Stimulated activated CD8-positive, alpha-beta memory T cell treated with anti-CD3 and anti-CD28 coated beads, Interleukin-2, amount 100 ng/mL, for 48 hours (primary cell): ENCODE measurements at places on chromosomes 6 and 20.

GRCh38 chr6:79610306-79611009 lies 20.7 kb upstream of the SH3BGRL2 start:
- no peak for DNase-seq

DNA sequence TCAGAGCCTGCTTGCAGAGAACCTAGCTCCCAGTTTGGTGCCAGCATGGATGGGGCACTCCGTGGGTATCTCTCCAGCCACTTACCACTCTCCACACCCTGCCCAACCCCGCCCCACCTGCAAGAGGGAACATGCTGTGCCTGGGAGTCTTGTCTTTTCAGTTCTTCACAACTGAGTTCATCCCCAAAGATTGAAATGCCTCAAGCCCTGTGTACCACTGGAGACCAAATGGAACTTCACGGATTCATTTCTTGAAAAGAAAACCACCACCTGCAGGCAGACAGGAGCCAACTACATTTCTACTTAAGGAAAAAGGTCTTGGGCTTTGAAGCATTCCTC lies 50.1 kb downstream of the TRERF1 start:
- DNase-seq = no peak

GRCh38 chr6:44234101-44235025 lies 11.0 kb downstream of the SLC29A1 start:
- DNase-seq = no peak

DNA sequence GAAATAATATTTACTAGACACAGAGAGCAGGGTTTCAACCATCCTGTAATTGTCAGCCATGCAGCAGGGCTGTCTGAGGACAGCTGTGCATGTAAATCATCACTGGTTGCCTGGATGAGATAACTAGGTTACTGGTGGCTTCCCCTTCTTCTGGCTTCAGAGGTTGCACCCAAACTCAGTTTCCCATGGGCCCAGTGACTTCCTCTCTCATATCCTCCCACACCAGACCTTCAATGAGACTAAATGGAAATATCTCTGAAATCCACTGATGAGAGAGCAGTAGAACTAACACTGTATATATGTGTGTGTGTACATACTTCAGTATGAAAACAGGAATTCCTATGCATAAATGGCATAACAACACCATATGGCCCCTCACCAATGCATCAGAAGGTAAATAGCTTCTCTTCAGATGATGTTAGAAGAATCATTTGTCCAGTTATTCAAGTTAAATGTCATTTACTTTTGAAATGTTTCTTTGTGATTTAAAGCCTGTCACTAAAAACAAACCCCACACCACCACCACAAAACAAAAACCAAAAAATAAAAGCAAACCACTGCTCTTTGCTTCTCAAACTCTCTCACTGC lies 51.0 kb upstream of the IL20RA start:
- DNase-seq = no peak

GRCh38 chr6:144305985-144306384 lies 20.9 kb downstream of the UTRN start:
- no peak for DNase-seq

- DNase-seq = no peak
Observed at GRCh38 chr6:55774286-55775028, 100.9 kb downstream of the BMP5 start.

GRCh38 chr20:53672484-53673129 lies 79.0 kb upstream of the ZNF217 start:
- DNase-seq = no peak

GRCh38 chr20:32682508-32682987 lies 8.8 kb upstream of the C20orf203 start:
- DNase-seq = no peak

DNA sequence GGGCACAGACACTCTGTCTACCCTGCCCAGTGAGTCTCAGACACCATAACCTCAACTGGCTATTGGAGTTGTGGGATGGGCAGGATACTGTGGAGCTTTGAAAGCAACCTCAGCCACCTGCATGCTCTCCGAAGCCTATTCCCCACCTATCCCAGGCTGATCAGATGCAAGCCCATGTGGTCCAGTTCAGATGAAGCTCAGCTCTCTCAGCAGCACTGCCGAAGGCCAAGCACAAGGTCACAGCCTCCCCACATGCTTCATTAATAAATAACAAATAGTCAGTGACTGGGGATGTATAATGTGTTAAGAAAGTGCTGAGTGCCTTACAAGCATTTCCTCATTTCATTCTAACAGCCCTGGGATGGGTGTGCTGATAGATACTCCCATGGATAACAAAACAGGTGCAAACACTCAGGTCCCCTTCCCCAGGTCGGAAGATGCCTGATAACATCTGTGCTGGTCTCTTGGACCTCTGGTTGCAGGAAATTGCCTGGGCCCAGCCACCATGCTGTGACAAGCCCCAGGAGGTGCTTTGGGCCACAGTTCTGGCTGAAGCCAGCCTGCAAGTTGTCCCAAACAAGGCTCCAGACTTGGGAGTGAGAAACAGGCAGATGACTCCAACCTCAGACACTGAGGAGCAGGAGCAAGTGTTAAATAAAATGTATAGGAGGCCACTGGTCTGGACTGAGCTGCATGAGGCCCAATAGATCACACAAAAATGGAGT lies 3.7 kb downstream of the ACSS1 start:
- no peak for DNase-seq

- DNase-seq = no peak
Observed at GRCh38 chr6:158081657-158081935, 86.5 kb downstream of the SERAC1 start.

DNA sequence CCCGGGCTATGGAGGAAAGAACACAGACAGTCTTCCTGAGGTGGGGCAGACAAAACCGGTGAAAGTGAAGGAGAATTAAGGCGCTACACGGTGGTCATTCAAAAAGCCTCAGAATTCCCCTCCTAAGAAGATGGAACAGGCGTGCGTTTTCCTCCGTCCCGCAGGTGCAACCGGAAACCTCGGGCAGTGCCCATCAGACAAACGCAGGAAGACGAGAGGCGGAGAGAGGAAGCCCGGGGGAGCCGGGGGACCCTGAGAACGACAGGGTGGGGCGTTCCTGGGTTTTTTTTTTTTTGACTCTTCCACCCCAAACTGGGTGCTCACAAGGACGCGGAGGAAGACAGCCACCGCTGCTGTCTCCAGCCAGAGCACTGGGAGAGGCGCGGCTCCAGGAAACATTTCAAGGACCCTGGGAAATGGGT lies 25.4 kb downstream of the TTLL2 start:
- DNase-seq = no peak

DNA sequence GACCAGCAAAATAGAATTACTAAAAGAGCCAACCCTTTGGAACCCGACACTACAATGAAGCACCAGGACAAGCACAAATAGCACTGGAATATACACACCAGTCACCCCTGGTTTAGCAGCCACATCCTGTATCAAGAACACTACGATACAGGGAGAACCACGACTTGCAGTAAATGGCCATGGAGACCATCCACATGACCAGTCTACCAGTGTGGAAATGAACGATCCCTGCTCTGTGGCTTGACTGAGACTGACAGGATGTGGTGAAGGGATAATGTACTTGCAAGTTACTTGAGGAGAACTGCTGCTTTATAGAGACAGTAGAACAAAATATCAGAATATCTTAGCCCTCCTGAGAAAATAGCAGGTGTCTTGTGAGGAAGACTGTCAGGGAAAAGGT lies 169.6 kb downstream of the COL9A1 start:
- no peak for DNase-seq

- no peak for DNase-seq
Observed at GRCh38 chr6:41370488-41371111, 35.2 kb downstream of the NCR2 start.

GRCh38 chr6:130769861-130770260 lies 57.3 kb upstream of the SMLR1 start:
- no peak for DNase-seq

DNA sequence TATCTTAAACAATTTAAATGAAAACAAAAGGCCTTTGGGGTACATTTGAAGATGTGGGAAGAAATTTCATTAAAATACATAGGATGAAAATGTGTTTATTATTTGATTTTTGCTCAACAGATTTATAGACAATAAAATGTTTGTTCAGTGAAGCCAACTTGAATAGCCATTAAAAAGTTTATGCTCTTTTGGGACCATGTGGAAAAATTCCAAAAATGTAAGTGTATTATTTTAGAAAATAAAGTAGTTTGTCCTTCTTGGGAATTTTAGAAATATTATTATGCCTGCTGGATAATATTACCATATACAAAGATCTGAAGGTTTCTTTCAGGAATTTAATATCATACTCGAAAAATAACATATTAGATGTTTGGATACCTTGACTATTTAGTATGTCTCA lies 131.3 kb downstream of the EPM2A start:
- DNase-seq = no peak

- DNase-seq = no peak
Observed at GRCh38 chr20:63831993-63832686, 1.1 kb upstream of the ZBTB46 start.

DNA sequence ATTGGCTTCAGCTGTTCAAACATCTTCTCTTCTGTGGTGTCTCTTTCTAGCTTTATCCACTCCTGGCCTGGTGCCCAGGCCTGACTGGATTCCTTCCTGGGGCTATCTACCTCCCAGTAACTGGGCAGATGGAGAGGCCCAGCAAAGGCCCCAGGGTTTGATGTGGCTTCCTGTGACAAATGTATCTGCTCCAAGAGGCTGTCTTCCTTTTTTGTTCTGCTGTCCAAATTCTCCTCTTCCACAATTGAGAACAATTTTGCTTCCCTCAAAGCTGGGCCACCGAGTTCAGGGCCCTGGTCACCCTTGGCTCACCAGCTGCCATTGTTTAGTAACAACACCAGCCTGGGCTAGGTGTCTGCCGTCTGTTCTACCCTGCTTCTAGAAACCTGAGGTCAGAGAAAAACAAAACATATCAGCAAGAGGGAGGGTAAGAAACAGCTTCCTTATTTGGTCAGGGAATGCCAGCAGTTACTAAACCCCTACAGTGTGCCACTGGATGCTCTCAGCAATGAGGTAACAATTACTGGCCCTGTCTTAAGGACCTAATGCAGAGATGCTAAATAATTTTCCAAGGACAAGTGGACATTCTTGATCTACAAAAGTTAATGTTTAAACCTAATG lies 3.9 kb downstream of the ZFP57 start:
- DNase-seq = no peak

- DNase-seq = no peak
Observed at GRCh38 chr6:144989319-144990107, 704.4 kb downstream of the UTRN start.

DNA sequence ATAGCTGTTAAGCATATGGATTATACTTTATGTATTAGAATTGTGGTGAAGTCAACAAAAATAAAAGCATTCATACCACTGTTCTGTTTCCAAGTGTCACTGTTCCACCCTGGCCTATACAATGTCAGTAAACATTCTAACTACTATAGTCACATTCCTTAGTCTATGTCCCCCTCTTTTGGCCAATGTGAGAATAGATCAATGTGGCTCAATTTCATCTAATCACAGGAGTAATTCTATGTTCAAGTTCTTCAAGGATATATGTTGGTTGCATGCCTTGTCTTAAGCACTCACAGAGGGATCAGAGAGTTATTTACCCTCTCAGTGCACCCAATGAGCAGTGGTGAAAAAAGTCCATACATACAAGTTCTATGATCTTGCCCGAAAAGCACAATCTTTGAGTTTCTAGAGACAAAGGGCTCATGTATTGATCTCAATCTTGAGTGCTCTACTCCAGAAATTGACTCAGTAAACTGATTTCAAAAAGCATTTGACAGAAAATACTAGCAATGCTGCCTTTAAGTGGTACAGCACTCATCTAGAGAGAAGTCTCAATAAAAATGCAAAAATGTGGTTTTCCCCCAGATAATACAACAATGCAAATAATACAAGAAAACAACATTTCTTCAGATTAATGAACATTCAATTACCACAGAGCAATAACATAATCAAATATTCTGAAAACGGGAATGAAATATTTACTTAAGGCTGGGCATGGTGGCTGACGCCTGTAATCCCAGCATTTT lies 16.5 kb downstream of the SMLR1 start:
- DNase-seq = no peak

DNA sequence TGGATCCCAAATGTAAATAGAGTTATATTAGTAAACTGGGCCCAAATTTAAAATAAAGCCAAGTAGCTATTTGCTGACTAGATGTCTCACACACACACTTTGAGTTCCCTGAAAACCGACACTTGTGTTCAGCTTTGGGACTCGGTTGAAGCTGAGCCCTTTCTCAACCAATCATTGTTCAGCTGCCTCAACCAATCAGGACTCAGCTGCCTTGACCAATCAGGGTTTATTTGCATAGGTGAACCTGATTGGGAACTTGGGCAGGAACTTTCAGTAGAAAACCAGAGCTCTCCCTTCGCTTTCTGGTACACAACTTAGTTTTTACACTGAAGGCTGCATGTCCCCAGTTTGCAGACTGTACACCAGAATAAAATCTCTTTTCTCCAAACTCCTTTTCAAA lies 301.7 kb downstream of the FOXA2 start:
- no peak for DNase-seq

- DNase-seq = no peak
Observed at GRCh38 chr20:41424546-41424945, 57.9 kb upstream of the EMILIN3 start.

DNA sequence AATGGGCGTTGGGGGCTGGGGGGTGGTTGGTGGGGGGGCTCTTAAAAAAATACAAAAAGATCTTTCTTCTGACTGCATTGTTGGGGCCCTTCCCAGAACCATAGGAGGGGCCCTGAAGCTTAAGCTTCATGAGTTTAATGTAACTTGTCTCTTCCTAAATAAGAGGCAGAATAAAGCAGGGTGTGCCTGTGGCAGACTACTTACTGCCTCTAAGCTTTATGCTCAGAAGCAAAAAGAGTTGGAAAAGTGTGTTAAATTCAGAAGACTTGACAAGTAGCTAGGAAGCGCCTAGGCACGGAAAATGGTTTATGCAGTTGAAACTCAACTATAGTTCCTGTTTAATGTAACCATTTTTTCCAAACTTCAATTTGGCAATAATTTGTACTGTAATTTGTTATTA lies 44.5 kb downstream of the TIAM2 start:
- no peak for DNase-seq

DNA sequence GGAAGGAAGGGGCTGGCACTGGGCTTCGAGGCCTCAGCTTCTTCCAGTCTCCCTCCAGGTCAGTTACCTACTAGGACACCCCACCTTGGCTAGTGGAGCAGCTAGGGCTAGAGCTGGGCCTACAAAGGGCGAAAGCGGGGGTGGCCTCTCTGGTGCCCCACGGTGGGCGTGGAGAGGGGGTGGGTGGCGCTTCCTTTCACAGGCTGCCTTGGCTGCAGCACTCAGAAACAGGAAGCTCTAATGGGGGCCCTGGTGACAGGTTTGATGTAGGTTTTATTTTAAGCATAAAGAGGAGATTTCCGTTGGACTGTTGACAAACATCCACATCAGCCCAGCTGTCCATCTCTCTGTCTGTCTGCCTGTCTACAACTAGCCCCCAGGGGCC lies 13.4 kb downstream of the FAM110A start:
- DNase-seq = no peak

DNA sequence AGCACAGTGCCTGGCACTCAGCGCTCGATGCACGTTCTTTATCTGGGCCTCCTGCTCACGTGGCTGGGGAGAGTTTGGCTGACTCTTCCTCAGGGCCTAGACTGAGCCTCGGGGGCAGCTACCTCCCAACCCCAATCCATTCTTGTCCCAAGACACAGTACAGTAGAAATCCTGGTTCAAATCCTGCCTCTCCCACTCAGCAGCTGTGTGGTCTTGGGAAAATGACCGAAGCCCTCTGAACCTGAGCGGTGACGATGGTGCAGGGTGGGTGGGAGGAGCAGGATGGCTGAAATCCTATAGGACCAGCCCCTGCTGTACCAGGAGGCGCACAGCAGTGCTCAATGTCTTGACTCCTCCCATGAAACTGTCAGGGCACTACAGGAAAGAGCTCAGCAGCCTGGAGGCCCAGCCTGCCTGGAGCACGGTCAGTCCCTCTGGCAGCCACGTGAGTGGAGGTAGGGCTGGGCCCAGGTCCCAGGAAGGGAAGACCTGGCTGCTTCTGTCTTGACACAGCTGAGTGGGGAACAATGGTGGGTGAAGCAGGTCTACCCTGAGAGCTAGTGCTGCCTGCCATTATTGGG lies 31.5 kb downstream of the PDRG1 start:
- DNase-seq = no peak
